ENCODE measurements at places on chromosomes 5 and 9.

GRCh38 chr5:175460126-175460525 is 16.1 kb upstream of the DRD1 start:
- no peak for DNase-seq

DNA sequence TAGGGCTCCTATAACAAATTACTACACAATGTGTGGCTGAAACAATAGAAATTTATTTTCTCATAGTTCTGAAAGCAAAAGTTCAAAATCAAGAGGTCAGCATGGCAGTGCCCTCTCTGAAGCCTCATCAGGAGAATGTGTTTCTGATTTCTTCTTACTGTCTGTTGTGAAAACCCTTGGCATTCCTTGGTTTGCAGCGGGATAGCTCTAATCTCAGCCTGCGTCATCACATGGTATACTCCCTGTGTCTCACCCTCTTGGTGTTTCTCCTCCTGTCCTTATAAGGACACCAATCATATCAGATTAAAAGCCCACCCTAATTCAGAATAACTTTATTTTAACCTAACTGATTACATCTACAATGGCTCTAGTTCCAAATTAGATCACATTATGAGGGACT is 87.5 kb upstream of the CDH9 start:
- no peak for DNase-seq

- no peak for DNase-seq
These were observed 284.5 kb downstream of the SPOCK1 start for GRCh38 chr5:137214446-137215189.

GRCh38 chr9:97726716-97727115 is 29.6 kb upstream of the XPA start:
- no peak for DNase-seq

DNA sequence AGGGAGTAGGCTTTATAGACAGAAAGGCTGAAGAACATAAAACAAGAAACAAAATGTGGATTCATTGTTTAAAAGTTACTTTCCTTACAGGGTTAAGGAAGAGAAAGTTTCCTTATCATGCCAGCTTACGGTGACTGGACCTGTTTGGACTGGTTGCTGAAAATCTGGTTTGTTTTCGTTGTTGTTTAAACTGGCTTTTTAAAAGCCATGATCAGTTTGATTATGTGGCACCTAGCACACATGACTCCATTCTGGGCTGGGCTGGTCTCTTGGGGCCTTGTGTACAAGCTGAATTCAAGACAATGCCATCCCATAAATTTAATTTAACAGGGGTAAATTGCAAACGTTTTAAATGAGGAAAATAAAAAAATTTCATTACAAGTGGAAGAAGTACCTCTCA is 18.4 kb upstream of the ZNF474 start:
- DNase-seq = no peak
